ENCODE measurements at places on chromosomes 6 and 20. TPM values are rescaled to one million over a fixed set of nuclear protein-coding genes. Genes with fewer than 3 reads are reported as not detected.

Gene REM1
- not detected for polyA plus RNA-seq

Gene CST7
- polyA plus RNA-seq = 0.09 TPM

Gene PRICKLE4
- polyA plus RNA-seq = not detected

Gene CYP39A1
- not detected for polyA plus RNA-seq

GRCh38 chr6:169845426-169846285 lies 94.2 kb downstream of the ERMARD start:
- DNase-seq = no peak

DNA sequence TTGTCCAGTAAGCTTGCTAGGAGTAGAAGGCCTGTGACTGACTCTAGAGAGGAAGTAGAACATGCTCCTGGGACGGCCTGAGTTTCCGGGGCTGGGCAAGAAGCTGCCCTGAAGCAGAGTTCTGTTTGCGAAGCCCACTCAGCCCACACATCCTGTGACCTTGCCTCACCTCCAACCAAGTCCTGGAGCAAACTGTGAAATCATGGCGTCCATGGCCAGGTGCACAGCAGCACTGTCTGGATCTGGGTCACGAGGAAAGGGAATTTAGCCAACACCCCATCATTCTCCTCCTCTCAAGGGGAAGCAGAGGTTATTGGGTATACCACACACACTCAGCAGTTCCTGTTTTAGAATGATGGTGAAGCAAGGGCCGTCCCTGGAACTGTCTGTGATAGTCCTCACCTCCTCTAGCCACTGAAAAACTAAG lies 87.5 kb downstream of the CRYBG1 start:
- no peak for DNase-seq

- DNase-seq = no peak
These were observed 4.5 kb downstream of the PRDM13 start for GRCh38 chr6:99611148-99611547.

- no peak for DNase-seq
These were observed 182.4 kb upstream of the TSHZ2 start for GRCh38 chr20:52789716-52790115.

- no peak for DNase-seq
These were observed 313.1 kb downstream of the LRFN2 start for GRCh38 chr6:40274058-40274457.

GRCh38 chr6:71393471-71393870 lies 104.9 kb downstream of the OGFRL1 start:
- no peak for DNase-seq

DNA sequence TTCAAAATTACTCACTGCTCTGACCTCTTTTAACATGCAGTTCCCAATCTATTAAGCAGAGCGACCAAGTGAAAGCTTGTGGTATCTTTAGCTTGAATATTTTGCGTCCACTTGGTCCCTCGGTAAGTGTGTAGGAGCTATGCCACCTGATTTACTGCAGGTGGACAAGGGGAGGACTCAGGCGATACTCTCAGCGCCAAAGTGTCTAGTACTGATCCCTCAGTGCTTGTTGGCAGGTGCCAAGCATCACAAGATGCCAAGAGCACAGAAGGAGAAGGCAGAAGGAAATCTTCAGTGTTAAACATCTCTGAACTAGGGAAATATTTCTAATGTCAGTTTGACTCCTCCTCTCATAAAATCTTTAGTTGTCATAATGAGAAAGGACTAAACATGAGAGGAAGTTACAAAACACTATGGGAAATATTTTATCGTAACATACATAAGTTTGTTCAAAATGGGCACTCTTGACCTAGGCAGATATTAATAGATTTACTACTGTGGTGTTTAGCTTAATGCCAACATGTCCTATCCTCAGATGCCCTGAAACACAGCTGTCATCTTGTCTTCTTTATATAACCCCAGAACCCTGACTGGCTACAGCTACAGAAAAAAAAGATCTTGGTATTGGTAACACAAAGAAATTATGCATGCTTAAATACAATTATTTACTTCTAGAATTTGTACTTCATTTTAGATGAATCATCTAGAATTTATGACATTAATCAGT lies 19.5 kb downstream of the NHLRC1 start:
- no peak for DNase-seq

DNA sequence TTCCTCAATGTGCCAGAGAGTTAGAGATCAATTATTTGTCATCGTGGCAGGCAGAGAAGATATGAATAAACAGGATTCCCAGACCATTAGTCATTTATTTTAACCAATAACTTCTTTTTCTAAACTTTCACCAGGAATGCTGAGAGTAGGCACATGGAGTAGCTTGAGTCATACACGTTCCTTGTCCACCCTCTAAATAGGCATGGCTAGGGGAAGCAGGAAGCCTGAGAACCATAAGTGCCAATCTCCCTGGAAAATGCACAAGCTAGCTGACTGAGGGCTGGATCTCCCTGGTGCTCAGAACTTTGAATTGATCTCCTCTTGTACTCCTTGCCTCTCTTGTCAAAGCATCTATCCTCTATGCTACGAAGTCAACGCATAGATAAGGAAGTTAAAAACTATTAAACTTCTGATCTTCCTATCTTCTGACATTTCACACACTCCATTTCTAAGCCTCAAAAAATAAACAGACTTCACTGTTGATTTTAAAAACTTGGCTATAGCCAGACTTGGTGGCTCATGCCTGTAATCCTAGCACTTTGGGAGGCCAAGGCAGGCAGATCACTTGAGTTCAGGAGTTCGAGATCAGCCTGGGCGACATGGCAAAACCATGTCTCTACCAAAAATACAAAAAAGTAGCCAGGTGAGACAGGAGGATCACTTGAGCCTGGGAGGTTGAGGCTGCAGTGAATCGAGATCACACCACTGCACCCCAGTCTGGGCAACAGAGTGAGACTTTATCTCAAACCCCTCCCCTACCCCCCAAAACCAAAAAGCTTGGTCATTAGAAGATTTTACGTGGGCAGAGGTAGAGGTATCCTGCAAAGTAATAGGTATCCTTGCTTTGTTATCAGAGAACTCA lies 11.8 kb downstream of the ADTRP start:
- DNase-seq = peak; percentile 95

DNA sequence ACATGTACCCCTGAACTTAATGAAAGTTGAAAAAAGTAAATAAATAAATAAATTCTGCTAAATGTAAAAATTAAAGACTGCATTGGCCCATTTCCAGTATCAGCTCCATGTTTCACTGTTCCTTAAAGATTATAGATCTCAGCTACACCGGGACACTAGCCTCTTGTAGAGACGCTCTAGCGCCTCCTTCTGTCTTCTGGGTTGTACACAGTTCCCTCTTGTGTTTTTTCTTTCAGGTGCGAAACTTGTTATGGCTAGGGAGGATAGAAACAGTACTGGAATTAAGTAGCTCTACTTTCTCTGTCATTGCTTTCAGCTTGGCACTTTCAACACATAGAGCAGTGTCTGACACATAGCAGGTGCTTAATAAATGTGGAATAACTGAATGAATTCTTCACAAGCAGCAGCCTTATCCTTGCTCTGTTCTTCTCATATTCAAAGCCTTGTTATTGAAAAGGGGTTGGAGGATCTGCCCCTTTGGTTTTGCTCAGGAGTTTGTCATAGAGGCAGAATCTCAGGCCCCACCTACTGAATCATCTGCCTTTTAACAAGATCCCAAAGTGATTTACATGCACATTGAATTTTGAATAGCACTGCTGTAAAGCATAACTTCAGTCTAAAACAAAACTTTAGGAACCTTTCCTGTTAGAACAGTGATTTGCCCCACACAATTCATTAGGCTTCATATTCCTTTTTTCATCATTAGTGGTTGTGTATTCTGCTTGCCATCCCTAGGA lies 92.3 kb downstream of the FIG4 start:
- DNase-seq = no peak

GRCh38 chr6:163547287-163547686 lies 132.8 kb downstream of the QKI start:
- DNase-seq = no peak

GRCh38 chr6:26222571-26222970 lies 135.3 kb downstream of the HFE start:
- no peak for DNase-seq

DNA sequence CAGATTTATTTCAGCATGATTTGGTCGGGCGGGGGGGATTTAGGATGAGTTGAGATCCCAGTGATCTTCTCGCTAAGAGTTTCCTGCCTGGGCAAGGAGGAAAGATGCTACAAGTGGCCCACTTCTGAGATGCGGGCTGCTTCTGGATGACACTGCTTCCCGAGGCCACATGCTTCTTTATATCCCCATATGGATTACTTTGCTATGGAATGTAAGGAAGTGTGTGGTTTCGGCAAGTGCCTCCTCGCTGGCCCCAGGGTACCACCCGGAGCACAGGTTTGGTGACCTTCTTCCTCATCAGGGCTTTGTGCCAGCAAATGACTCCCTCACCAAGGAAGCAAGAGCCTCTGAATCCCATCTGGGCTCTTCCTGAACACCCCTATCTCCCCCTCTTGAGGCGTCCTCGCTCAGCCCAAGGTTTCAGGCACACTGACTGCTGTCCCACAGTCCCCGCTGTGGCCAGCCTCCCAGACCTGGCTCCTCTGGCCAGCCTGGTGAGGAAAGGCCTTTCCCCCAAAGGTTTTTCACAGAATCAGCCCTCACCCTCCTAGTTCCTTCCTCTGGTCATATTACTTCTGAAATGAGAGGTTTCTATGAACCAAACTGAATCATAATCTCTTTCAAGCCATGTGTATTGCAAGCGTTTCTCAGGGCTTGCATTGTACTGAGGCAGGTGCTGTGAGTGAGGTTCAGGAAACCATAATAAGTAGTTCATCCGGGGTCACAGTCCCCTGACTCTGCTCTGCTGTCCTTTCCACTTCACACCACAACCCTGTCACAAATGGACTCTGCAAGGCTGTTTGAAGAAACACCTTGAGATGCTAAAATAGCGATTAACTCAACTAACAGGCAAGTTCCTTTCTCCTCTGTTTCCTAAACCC lies 41.7 kb upstream of the IL17A start:
- no peak for DNase-seq

DNA sequence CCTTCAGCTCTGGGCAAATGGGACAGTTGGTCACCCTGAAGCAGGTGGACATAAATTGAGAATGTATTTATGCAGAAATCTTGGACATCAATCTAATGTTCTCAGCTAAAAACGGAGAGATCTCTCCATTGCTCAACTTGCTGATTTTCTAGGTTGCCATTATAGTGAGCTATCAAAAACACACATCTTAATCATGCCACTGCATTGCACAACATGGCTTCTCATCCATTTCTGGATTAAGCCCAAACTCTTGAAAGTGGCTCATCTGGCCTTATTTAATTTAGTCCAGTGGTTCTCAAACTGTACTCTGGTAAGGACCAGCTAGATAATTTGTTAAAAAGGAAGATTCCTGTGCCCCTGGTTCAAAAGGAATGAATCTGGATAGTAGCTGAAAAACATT lies 324.9 kb upstream of the CITED2 start:
- peak; percentile 52 for DNase-seq

Data from BJ (cell line).